ENCODE measurements at places on chromosomes 5 and 9.

DNA sequence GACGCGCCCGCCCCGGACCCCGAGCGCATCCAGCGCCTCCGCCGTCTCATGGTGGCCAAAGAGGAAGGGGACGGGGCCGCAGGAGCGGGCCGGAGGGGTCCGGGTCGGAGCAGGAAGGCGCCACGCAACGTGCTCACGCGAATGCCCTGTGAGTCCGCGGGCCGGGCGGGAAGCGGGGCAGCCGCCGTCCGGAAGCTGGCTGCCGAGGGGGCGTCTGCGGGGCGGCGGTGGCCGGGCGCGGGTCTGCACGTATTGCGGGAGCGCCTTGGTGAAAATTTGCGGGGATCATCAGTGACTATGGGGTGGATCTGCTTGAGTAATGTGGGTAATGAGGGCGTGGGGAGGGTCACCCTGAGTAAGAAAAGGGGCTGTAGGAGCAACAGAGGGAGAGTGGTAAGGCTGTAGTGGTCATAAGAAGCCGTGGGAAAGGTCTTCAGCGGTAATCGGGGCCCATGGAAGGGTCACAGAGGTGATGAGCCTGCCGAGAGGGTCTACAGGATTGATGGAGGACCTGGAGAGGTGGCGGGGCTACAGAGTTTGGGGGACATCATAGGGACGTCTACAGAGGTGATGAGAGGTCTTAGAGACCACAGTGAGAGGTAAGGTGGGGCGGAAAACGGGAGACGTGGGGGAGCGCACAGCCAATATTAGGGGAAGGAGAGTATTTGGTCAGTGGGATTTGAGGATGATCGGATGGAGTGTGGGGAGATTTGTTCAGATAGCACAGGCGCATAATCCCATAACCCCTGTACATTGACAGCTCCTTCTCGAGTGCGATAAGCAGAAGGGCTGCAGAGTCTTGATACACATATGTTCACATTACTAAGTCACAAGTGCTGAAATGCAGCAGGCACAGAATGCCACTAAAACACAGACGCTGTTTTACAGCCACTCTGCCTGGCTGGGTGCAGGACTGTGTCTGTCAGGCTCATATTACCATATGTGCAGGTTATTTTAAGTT is 819 bp downstream of the LSM11 start:
- DNase-seq, result peak; percentile 51

- no peak for DNase-seq
Observed at GRCh38 chr5:43335681-43336080, 22.5 kb upstream of the HMGCS1 start.

- DNase-seq, result no peak
Observed at GRCh38 chr5:125064621-125065438, 318.4 kb upstream of the ZNF608 start.

- no peak for DNase-seq
Observed at GRCh38 chr5:9363449-9363848, 182.4 kb downstream of the SEMA5A start.

DNA sequence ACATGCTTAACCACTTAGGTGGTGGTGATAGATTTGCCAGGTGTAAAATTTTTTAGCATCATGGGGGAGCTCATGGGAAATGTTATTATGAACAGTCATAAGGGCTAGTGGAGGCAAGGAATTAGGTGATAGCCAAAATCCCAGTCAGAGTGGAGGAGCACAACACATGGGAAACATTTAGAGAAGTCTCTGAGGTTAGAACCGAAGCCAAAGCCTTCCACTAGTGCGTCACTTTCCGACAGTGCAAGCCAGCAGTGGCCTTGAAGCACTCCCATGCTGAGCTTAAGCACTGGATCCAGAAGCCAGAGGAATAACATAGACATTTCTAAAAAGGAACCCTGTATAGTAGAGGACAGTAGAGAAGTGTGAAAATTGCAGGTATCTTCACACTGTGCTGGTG is 101.5 kb upstream of the SNX2 start:
- no peak for DNase-seq
